Stimulated activated CD4-positive, alpha-beta T cell treated with anti-CD3 and anti-CD28 coated beads, Interleukin-4, amount 100 ng/mL, for 24 hours (primary cell): ENCODE measurements at places on chromosomes 3 and 15.

DNA sequence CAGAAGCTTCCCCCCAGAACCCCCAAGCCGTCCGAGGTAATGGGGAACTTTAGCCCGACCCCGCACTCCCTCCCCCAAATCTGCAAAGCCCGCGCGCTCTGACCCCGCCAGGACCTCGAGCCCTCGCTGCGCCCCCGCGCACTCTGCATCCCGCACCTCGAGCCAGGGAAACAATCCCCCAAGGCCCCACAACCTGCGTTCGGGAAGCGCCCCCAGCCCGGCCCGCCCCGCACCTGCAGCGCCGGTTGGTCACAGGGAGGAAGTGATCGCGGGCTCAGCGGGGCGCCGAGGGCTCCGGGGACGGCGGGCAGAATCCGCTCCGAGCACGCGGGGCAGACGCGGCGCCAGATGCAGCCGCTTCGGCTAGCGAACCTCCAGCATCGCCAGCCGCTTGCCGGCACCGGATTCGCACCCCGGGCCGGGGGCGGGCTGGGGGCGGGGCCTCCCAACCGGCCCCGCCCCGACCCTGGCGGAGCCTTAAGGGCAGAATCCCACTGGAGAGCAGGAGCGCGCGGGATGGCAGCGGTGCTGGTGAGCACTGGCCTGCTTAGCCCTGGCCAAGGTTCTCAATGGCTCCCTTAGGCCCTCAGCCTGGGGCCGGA, at the start of gene CAMKV:
Gene CAMKV, minus strand, starts transcription at position 382 of the 602 bp plus-strand sequence. CDS start 7,518 bp downstream, outside the sequence.
- peak; percentile 14 for DNase-seq

DNA sequence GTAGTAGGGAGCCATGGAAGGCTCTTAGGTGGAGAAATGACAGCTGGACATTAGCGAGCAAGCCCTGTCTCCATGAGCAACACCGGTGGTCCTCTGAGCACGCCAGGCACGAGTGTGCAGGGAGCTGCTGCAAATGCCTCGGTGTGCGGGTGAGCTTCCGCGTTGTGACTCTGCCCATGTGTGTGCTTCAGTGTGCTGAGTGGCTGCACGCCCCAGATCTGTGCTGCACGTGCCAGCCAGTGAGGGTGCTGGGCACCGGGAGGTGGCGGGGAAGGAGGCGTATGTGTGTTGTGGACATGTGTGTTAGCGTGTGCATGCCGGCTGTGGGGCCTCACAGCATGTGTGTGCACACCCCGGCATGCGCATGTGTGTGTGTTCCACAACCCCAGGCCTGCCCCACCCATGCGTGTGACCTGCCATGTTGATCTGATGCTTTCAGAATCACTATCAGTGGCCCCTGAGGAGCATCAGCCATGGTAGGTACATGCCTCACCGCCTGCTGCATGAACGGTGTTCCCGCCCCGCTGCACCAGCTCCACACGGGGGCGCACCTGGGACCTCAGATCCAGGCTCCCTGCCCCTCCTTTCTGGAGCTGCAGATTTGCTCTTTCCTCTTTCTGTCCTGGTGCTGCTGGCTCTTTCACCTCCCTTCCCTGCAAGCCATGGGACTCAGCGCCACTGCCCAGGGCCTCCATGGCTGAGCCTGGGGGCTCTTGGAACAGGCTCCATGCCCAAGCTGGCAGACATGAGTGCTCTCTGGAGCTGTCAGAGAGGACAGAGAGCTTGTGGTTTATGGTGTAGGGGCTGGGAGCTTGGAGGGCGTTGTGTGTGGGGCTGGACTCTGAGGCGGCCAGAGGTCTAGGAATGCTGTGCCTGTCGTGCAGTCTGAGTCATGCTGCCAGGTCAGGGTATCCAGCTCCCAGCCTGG, 169.4 kb downstream of the TBC1D2B start:
- DNase-seq, result peak; percentile 48

GRCh38 chr3:65466300-65466988, 572.3 kb downstream of the MAGI1 start:
- no peak for DNase-seq

GRCh38 chr15:80578871-80579270, 116.2 kb upstream of the ABHD17C start:
- no peak for DNase-seq

DNA sequence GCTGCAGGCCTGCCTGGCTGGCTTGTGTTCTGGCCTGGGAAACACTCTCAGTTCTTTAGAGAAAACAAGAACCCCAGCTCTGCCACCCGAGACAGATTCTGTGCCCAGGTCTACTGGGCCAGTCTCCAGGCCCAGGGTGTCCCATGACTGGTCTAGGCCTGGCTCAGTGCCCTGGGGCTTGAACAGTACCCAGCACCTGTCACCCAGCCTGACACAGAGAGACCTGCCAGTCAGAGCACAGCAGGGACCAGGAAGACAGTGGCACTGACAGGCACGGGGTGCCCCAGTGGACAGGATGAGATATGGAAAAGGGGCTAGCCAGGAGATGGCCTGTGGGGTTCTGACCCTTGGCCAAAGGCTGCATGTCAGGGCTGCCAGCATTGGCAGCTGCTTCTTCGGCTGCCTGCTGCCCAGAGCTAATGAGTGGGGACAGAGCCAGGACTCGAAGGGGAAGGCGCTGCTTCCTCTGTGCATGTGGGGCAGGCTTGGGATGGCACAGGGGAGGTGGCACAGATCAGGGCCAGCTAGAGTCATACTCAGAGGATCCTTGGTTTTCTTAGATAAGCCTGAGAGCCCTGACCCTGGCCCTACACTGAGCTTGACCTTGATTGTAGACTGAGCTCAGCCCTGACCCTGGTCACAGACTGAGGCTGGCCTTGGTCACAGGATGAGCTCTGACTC, 15.1 kb downstream of the CCDC33 start:
- no peak for DNase-seq

DNA sequence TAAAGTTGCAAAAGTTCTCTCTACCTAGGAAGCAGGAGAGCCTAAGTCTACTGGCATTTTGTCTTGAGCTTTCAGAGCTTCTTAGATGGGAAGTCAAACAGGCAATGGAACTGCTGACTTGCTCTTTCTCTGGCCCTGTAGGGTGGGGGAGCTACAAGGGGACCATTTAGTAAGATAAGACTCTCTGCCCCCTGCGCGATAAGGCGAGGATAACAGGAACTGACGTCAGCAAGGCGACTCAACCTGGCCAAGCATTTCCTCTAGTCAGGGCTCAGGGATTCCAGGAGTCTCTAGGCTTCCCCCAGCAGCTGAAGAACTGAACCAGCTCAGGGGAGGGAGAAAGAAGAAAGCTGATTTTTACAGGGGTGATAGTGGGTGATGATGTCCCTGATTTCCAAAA, 5.8 kb downstream of the RARB start:
- no peak for DNase-seq

- DNase-seq, result no peak
These were observed 10.1 kb downstream of the RNF123 start for GRCh38 chr3:49699281-49699979.

DNA sequence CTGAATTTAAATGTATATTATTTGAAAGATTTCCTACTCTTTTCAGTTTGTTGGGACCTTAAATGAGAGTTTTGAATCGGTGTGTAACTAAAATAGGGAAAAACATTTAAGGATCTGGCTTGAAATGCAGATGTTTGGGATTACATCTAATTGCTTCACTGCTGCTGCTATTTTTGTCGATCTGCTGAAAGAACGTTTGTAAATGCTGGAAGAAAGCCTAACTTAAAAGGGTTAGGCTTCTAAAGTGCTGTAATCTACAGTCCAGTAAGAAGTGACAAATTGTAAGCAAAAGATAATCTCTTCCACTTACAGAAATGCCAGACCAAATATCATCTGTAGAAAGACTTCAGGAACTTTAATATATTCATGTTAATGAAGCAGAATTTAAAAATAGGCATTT, 691.6 kb downstream of the ZNF385D start:
- DNase-seq, result no peak

DNA sequence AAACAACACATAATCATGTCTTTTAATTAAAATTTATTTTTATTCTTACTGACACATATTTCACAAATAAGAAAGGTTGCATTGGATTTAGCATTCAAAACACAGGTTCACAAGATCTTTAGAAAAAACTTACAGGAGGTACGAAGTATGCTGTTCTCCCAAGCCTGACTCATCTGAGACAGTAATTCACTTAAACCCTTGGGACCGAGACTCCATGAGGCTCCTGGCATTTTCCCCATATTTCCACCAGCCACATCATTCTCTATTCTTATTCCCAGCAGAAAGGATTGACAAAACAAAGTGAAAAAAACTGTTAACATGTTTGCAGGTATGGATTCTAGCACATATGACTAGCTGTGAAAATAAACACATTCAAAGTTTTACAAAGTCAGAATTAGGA, 52.6 kb downstream of the CNTN3 start:
- no peak for DNase-seq

DNA sequence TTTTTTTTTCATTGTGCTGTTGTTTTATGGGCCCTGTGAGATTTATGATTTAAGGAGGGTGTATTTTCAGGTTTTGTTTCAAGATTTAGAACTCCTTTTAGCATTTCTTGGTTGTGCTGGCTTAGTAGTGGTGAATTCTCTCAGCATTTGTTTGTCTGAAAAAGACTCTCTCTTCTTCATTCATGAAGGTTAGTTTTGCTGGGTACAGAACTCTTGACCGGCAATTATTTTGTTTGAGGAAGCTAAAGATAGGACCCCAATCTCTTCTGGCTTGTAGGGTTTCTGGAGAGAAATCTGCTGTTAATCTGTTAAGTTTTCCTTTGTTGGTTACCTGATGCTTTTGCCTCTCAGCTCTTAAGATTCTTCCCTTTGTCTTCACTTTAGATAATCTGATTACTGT, 46.9 kb downstream of the LYSMD4 start:
- DNase-seq, result no peak

- no peak for DNase-seq
These were observed 52.8 kb downstream of the NOX5 start for GRCh38 chr15:69067296-69067695.

DNA sequence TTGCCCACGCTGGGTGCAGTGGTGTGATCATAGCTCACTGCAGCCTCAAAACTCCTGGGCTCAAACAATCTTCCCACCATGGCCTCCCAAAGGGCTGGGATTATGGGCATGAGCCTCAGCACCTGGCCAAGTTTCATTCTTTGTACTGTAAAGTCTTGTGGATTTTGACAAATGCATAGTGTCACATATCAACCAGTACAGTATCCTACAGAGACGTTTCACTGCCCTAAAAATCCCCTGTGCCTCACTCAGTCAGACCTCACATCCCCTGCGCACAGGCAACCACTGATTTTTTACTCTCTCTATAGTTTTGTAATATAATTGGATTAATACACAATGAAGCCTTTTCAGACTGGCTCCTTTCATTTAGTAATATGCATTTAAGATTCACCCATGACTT, 130.7 kb upstream of the UBE2E1 start:
- DNase-seq, result no peak

DNA sequence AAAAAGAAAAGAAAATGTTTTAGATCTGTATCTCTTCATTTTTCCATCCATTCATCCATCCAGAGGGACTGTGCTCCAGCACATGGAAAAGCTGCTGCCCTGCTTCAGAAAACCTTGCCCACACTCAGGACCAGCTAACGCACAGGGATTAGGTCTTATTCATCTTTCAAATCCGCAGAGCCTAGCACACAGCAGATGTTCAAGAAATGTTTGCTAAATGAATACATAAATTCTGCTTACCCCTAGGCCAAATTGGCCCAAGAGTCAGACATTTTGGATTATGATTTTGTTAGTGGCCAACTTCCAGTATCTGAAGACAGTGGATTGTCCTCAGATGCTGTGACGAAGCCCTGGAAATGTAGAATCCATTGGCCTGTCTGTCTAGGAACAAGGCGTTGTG, 71.4 kb downstream of the GHSR start:
- no peak for DNase-seq

DNA sequence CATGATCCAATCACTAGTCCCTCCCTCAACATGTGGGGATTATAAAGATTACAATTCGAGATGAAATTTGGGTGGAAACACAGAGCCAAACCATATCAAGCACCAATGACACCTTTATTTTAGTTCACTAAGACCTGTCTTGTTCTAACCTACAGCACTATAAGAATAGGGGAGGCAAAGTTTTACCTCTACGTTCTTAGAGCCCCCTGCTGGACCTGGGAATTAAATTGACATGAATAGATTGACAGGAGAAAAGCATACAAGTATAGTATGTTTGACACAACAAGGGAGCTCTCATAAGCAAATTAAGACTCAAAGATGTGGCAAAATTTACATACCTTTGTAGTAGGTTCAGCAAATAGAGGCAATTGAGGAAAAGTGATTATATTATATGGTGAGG, 974.4 kb upstream of the ALCAM start:
- no peak for DNase-seq

DNA sequence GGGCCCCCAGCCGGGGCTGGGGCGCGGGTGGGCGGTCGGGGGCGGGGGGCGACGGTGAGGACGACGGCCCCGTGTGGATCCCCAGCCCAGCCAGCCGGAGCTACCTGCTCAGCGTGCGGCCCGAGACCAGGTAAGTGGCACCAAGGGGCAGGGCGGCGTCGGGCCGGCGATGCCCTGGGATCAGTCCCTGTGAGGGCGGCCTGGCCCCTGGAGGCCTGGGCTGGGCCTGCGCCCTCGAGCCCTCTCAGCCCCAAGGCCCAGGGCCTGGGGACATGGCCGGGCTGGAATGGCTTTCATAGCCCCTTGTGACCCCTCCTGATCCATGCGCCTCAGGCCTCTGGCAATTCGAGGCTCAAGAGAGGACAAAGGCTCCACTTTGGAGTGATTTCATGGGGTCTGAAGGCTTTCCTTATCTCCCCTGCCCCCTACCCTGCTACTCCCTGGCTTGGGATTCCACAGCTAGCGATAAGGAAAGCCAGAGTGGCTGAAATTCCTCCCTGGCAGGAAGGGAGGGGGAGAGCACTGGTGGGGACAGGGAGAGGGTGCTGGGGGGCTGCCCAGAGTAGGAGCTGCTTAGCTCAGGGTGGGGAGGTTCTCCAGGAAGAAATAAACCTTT, 418 bp downstream of the ALPK3 start:
- DNase-seq, result no peak

- no peak for DNase-seq
These were observed 122.3 kb downstream of the PLD1 start for GRCh38 chr3:171688002-171688401.

GRCh38 chr3:88307666-88308065, 157.9 kb downstream of the C3orf38 start:
- DNase-seq, result no peak

- DNase-seq, result no peak
These were observed 5.9 kb upstream of the POLG start for GRCh38 chr15:89340573-89340972.

DNA sequence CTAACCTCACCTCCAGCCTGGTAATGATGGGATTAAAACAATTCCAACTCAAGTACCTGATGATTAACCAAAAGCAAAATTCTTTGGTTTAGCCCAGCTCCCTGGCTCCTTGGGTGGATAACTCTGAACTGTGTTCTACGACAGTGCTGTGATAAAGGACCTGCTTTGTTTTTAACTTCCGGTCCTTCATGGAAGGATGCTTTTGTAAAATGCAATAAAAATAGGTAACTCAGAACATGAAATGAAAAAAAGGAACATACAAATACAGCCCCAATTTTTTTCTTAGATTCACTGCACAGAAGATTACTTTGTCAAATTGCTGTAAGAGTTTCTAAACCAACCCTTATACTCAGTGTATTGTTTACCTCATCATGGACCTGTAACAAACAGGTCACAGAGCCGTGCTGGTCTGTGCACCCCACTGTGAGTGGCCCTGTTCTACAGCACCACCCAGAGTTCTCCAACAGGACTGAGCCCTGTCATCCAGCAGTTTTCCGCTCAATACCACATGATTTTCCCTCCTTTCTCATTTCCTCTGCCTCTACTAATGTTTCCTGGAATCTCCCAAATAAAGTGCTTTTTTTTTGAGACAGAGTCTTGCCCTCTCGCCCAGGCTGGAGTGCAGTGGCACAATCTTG, 4.9 kb upstream of the PCYT1A start:
- DNase-seq, result no peak

- DNase-seq, result no peak
These were observed 12.1 kb downstream of the PTPRG start for GRCh38 chr3:61573441-61573840.
